ENCODE measurements at places on chromosomes 1 and 21.

DNA sequence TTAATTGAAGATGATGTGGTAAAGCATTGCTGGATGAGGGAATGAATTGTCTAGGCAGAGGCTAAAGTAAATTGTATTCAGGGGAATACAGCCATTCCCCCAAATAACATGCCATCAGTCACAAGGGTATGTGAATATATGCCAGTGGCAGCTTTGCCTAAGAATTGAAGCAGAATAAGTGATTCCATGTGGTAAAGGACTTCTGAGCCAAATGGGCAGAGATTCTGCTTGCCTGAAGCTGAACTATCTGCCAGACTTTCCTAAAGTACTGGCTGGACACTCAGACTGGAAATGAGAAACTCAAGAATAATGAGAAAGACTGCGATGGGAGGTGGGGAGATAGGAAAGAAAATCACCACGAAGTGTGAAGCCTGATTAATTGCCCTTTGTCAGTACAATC is 2.4 kb downstream of the LIX1L start:
- no peak for DNase-seq

DNA sequence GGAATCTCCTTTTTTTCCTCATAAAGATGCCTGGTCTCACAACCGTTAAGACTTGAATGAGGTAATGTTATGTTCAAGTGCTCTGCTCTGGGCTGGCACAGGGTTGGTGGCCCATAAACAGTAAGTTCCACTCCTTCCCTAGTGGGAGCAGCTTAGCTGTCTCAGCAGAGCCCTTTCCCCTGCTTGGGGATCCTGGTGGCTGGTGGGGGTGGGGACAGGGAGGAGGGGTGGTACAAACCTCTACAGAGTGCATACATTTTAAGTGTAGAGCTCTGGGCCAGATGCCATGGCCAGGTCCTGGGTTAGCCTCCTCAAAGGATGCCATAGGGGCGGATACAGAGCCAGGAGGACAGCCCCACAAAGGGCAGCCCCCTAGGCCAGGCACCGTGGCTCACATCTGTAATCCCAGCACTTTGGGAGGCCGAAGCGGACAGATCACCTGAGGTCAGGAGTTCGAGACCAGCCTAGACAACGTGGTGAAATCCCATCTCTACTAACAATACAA is 20.7 kb upstream of the PADI1 start:
- DNase-seq, result no peak

- DNase-seq, result no peak
These were observed 123.9 kb downstream of the GLIS1 start for GRCh38 chr1:53615101-53615500.

GRCh38 chr1:30991862-30992606 is 73.5 kb downstream of the PUM1 start:
- DNase-seq, result no peak

DNA sequence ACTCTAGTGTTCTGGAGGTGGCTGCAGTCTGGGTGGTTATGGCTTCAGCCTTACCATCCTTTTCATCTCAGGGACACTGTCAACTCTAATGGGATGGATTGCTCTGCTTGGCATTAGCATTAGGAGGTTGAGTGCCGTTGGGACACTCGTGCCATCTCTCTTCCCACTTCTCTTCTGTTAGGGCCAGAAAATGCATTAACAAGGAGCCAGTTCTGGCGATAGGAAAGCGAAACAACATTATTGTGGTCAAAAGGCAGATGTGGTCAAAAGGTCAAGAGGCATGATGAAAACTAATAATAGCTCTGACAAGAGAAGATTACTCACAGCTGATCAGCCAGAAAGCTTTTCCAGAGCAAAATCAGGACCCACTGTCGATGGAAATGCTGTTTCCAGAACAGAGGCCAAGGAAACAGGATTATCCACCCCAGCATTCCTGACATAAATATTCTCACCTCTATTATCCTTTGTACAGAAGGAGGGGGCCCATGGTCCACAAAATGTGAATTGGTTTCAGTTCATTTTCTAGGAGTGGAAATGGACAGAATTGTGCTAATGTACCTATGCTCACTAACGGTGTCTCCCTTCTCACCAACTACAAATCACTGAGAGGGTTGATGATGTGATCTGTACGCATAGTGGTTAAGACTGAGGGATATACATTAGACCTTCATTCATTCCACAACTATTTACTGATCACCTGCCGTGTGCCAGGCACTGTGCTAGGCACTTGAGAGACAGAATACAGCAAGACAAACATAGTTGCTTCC is 72.0 kb downstream of the ST6GALNAC5 start:
- no peak for DNase-seq

- no peak for DNase-seq
These were observed 334.2 kb downstream of the NTNG1 start for GRCh38 chr1:107474877-107475612.

DNA sequence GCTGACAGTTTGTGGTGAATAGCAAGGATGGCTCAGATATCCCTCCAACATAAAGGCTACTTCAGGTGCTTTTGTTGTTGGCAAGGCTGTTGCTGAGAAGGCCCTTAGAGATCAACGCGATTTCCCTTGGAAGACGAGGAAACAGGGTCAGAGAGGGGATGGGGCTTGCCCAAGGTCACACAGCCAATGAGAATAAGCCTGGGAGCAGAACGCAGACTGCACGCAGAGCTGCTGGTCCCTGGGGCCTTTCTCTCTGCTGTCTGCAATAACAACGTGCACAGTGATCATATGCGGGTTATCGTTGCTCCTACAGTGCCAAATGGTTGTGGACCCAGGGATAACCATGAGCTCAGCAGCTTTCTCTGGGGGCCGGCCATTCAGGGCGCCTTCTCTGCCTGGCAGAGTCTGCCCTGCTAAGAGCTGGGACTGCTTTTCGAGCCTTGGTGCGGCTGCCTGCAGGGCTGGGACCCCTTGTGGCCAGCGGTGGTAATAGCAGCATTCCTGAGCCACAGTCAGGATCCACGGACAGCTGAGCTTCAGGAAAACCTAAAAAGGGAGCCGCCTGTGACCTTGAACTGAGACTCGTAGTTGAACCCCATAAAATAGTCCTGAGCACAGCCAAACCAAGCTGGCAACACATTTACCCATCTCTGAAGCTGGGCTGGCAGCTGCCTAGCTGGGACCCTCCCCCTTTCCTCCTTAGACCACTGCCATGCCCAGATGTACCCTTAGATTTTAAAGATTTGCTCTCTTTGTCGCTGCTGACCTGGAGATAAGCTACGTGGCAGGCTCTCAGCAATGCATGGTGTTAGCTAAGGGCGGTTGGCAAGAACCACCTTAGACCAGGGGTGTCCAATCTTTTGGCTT is 39.8 kb downstream of the HTR6 start:
- peak; percentile 56 for DNase-seq

GRCh38 chr1:21318714-21319159 is 28.5 kb upstream of the ECE1 start:
- DNase-seq, result no peak

GRCh38 chr1:62318320-62318755 is 896 bp downstream of the KANK4 start:
- no peak for DNase-seq

DNA sequence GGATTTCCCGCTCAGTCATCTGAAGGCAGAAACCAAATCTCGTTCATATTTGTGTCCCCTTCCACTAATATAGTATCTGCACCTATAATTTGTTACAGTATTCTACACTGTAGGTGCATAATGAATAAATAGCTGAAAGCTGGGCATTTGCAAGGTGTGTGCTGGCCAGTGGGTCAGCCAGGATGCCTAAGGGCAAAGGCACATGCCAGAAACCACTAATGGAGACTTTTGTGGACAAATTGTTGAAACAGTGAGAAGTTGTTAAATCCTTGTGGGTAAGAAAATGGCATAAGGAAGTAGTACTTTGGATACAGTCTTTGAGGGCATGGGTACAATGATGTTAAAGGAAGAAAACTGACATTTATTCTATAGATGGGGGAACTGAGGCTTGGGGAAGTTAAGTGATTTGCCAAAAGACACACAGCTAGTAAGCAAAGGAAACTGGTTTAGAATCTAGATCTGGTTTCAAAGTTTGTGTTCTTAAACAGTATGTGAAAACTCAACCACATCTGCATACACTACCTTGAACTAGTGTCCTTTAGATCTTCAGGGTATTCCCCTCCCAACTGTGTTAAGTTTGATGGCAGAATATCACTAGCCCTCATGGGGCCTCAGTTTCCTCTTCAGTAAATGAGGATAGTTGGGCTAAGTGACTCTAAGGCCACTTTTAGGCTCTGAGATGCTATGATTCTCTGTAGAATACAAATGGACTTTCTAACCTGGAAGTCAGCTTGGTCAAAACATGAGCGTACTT is 26.5 kb upstream of the LRRC8C start:
- no peak for DNase-seq

GRCh38 chr1:146032631-146033219 is 11.2 kb upstream of the HJV start:
- DNase-seq, result no peak

DNA sequence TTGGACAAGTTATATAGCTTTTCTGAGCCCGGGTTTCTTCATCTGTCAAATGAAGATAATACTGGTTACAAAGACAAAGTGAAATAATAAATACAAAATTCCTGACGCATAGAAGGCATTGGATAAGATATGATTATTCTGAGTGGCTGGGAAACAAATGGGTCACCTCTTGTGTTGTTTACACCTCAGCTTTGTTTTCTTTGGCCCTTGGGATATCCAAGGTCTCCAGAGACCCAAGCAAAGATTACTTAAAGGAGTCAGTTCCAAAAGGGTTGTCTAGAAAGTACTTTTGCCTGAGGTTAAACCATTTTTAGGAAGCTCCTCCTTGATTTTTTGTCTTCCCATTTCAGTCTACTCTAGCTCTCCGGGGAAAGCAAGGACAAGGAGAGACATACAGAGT is 9.7 kb downstream of the KHDRBS1 start:
- no peak for DNase-seq

DNA sequence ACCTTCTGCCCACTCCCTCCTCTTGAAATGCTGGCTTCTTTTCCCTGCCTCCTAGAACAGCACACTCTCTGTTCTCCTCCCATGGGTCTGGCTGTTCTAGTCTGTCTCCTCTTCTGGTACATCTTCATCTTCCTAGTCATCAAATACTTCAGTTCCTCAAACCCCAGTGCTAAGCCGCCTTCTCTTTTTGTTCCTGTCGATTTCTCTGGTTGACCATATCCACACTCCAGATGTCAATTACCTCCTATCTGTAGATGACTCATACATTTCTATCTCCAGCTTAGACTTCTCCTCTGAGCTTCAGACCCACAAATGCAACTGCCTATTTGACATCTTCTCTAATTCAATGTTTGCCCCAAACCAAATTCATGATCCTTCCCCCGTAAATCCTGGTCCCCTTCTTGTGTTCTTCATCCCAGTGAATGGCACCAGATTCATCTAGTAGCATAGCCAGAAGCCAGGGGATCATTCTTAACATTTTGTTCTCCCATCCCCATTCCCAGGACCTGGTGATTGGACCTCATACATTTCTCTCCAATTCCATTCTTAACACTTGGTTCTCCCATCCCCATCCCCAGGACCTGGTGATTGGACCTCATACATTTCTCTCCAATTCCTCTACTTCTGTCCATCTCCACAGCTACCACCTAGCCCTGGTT is 35.9 kb downstream of the USP24 start:
- DNase-seq, result no peak

DNA sequence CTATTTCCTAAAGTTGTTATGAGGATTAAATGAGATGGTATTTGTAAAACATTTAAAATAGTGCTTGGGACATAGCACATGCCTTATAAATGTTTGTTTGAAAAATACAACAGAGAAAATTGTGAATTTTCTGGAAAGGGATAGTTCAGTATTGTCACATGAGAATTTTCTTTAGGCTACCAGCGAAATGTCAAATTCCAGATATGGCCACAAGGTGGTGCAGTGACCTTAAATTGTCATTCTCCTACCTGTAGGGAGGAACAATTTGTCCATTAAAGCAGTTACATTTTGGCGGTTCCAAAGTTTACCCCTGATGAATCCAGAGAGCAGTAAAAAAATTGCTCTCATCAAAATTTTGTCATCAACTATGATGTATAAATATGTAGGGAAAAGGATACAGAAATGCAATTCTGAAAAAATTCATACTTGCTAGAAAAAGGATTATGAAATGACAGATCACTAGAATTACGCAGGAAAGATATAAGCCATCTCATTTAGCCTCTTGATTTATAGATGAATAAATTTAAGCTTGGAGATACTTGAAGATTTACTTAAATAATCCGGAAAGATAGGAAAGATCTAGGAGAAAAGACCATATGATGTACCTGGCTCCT is 50.2 kb upstream of the TSHB start:
- peak; percentile 66 for DNase-seq

DNA sequence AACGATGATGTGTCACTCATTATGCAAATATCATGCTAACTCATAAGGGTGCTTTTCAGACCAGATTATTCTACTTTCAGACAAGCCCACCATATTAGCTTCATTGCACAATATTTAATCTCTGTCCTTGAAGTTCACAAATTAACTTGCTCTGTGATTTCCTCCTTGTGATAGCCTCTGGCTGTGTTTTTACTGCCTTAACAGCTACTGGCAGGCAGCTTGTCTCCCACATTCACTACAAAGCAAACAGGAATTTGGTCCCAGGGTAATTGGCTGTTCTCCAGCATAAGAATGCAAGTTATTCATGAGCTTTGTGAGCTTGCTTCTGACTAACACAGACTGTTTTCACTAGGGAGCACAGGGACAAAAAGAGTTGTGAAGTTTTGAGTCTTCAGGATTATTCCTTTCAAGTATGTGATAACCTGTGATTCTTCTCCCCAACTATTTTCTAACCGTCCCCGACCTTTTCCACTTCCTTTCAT is 87.9 kb upstream of the HMCN1 start:
- no peak for DNase-seq

GRCh38 chr21:14312871-14313270 is 70.1 kb downstream of the HSPA13 start:
- DNase-seq, result no peak

DNA sequence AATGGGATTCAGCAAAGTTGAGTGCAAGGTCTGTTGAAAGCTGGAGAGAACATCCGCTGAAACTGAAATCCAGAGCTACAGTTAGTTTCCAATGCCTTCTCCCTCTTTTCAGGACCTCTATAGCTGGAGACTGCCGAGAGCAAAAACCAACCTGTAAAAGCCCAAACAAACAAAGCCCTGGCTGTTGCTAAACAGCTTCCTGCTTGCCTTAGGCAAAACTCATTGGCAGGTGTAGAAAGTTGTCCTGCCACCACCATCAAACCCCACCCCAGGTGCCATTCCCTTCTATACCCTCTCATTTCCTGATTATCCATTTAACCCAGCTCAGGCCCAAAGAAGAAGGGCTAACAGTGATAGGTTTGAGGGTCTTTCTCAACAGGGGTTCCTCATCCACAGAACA is 24.7 kb downstream of the SCYL3 start:
- DNase-seq, result no peak

DNA sequence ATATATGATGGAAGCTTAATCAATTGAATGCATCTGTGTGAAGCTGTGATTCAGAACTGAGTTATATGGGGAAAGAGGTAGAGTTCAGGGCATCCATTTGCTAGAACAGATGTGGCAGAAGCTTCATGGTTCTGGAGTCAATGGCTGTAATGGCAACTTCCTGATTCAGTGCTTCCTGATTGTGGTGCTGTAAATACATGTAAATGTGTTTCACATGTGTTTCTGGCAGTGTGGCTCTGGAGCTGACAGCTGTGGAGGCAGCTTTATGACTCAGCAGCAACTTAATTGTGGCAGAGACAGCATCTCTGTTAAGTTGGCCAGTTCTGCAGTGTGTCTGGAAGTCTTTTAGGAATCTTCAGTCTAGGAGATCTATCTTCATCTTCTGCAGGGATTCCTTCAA is 226.6 kb upstream of the ZRANB2 start:
- DNase-seq, result no peak

All from stimulated activated CD4-positive, alpha-beta T cell treated with anti-CD3 and anti-CD28 coated beads, Interleukin-2, amount 100 ng/mL, for 48 hours (primary cell).